Activated naive CD8-positive, alpha-beta T cell treated with anti-CD3 and anti-CD28 coated beads, Interleukin-2, amount 10 ng/mL, durations not matched to agents 7 days and 5 days (primary cell): ENCODE measurements at places on chromosomes 5 and 9.

DNA sequence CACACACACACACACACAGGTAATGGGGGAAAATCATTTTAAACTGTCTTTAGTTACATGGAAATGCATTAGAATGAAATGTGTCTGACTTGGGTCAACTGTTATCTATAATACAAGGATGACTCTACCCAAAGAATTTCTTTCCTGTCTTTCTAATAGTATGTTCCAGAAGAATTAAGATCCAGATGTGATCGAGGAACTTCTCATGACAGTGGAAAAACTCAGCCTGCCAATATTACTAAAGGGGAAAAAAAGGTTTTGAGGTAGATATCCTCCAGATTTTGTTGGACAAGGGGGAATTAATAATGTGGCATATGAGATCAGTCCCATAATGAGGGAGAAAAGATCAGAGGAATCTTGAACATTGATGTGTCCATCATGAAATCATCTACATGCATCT, 190.6 kb upstream of the MAP3K1 start:
- H3K27me3 ChIP-seq: peaks cover 8% of the 10 kb centered on the region
- H3K4me1 ChIP-seq: no peaks in the 10 kb centered on the region
- DNase-seq: no peak

GRCh38 chr9:72733895-72734294, 212.5 kb downstream of the TMC1 start:
- peaks cover 2% of the 10 kb centered on the region for H3K27me3 ChIP-seq
- H3K4me1 ChIP-seq: no peaks in the 10 kb centered on the region
- no peak overlapping the region for H3K27ac ChIP-seq
- no peak overlapping the region for H3K4me3 ChIP-seq

GRCh38 chr5:132622608-132623007, 35.4 kb upstream of the IL13 start:
- no peak for DNase-seq
- no peaks in the 10 kb centered on the region for H3K27me3 ChIP-seq
- no peak overlapping the region for H3K27ac ChIP-seq
- no peak overlapping the region for H3K4me3 ChIP-seq
- peaks cover 4% of the 10 kb centered on the region for H3K4me1 ChIP-seq

- H3K27me3 ChIP-seq: no peaks in the 10 kb centered on the region
- DNase-seq: no peak
- no peak overlapping the region for H3K27ac ChIP-seq
- no peaks in the 10 kb centered on the region for H3K36me3 ChIP-seq
- no peak overlapping the region for H3K4me3 ChIP-seq
- H3K4me1 ChIP-seq: peaks cover 2% of the 10 kb centered on the region
These were observed 21.4 kb upstream of the HMHB1 start for GRCh38 chr5:143790457-143791112.

DNA sequence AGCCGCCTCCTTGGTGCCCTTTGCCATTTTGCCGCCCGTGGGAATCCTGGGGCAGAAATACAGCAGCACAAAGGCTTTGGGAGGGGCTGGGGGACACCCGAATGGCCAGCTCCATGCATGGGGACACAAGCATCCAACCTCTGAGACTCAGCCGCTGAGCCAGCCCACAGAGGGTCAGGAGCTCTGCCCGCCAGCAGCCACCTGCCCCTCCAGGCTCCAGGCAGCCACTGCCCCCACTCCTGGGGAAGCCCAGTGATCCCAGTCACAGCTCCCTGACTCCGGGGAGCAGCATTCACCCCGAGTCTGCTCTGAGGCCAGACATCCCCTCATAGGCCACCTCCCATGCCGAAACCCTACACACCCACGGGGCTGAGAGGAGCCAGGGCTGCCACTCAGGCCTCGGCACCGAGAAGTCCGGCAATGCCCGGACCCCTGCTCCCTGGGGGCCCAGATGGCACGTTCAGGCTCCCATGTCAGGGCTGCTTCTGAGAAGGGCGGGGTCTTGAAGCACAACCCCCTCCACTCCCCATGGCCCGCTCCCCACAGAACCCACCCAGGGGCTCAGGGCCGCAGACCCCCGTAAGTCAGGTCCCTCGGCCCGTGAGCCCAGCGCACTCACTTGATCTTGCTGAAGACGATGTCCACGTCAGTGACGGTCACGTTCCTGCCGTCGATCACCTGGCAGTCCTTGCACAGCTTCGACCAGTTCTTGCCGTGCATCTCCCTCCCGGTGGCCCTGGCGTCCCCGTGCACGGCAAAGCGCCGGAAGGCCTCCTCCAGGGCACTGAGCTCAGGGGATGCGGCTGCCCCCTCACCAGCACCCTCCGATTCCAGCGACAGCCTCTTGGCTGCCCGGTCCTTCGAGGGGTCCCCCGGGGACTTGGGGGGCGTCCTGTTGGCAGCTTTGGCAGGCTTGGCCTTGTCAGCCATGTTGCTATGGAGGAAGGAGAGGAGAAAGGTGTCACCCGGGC, 15.7 kb downstream of the TPPP start:
- peaks cover 3% of the 10 kb centered on the region for H3K4me1 ChIP-seq
- DNase-seq: peak; percentile 30
- peaks cover 5% of the 10 kb centered on the region for H3K27me3 ChIP-seq
- no peak overlapping the region for H3K27ac ChIP-seq
- no peak overlapping the region for H3K4me3 ChIP-seq

DNA sequence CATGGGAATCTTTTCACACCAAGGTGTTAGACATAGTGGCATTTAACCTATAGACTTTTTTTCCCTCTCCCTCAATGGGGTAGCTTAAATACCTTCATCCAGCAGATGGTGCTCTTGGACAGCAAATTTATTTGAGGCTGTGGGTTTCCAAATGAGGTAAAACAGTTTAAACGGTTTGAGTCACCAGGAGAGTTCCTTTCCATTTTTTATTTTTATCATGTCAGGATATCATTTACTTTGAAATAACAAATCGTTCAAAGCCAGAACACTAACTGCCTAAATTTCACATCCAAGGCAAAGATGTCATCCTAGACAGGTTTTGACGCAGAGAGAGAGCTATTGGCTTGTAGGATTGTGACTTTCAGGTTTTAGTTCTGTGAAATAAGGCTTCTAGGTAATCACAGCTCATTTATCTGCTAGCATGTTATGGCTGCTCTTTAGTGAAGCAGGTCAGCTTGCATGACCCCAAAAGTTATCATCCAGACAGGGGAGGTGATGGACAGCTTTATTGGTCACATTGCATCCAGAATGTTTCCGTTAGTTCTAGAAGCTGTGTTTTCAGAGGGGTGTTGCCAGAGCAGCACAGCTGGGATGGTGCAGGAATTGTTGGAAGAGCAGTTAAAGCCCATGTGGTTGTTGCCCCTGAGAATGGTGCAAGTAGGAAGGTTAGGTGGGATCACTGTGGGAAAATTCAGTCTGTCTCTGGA, 69.8 kb downstream of the KDM4C start:
- no peaks in the 10 kb centered on the region for H3K27me3 ChIP-seq
- no peak for DNase-seq
- H3K4me1 ChIP-seq: peaks cover 8% of the 10 kb centered on the region
- H3K27ac ChIP-seq: no peak overlapping the region
- H3K4me3 ChIP-seq: no peak overlapping the region

DNA sequence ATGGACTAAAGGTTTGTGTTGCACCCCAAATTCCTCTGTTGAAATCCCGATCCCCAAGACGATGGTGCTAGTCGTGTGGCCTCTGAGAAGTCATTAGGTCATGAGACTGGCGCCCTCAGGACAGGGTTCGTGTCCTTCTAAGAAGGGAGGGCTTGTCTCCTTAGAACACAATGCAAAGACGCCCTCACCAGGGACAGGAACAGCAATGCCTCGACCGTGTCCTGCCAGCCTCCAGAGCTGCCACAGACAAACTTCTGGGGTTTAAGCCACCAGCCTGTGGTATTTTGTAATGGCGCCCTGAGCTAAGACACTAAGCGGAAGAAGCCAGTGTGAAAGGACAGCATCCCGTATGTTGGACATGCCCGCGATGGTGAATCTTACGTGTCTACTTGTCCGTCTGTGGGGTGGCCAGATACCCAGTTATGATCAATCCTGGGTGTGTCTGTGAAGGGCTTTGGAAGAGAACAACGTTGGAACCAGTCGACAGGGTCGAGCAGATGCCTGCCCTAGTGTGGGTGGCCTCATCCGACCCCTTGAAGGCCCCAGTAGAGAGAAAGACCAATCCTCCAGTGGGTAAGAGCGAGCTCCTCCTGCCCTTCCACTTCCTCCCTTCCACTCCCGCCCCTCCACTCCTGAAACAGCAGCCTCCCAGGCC, 279.2 kb upstream of the IRX2 start:
- H3K36me3 ChIP-seq: no peaks in the 10 kb centered on the region
- no peak overlapping the region for H3K27ac ChIP-seq
- H3K27me3 ChIP-seq: no peaks in the 10 kb centered on the region

GRCh38 chr9:124267271-124267807, 9.6 kb downstream of the NEK6 start:
- DNase-seq: no peak
- H3K36me3 ChIP-seq: no peaks in the 10 kb centered on the region
- H3K27ac ChIP-seq: no peak overlapping the region
- peaks cover 16% of the 10 kb centered on the region for H3K27me3 ChIP-seq
- peak overlapping the region; percentile 15 for H3K4me3 ChIP-seq
- H3K4me1 ChIP-seq: peaks cover 12% of the 10 kb centered on the region

DNA sequence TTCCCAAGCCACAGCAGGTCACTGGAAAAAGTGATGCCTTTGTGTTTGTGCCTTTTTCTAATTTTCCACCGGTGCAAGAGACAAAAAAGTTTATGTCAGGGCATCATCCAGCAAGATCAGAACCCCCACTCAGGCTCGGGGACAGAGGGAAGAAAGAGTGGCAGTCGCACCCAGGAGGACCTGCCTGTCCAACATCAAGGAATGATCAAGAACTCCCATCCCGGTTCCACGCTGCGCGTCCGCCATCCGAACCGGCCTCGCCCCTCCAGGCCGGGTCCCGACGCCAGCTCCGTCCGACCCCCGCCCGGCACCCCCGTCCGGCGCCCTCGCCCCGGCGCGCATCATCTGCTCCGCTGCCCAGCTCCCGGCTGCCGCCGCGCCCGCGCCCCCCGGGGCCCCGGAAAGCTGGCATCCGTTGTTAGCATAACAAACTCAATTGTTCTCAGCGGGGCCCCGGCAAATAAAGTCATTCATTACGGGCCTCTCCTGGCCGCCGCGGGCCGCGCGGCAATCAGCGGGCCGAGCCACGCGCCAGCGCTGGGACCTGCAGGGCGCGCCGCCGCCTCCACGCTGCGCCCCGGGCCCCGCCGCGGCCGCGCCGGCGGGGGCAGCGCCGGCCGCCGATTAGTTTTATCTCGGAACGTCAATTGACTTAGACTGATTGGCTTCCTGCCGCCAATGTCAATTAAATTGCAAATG, 48.1 kb downstream of the PAX5 start:
- H3K27me3 ChIP-seq: peaks cover 72% of the 10 kb centered on the region
- peaks cover 12% of the 10 kb centered on the region for H3K4me1 ChIP-seq
- peak; percentile 42 for DNase-seq
- H3K36me3 ChIP-seq: peaks cover 5% of the 10 kb centered on the region

GRCh38 chr5:26432386-26432785, 606.0 kb downstream of the CDH9 start:
- no peaks in the 10 kb centered on the region for H3K4me1 ChIP-seq
- DNase-seq: no peak
- H3K27me3 ChIP-seq: no peaks in the 10 kb centered on the region
- H3K27ac ChIP-seq: no peak overlapping the region

GRCh38 chr5:133259199-133259997, 207.6 kb downstream of the HSPA4 start:
- H3K36me3 ChIP-seq: no peaks in the 10 kb centered on the region
- peaks cover 14% of the 10 kb centered on the region for H3K4me1 ChIP-seq
- H3K4me3 ChIP-seq: no peak overlapping the region
- no peak overlapping the region for H3K27ac ChIP-seq

DNA sequence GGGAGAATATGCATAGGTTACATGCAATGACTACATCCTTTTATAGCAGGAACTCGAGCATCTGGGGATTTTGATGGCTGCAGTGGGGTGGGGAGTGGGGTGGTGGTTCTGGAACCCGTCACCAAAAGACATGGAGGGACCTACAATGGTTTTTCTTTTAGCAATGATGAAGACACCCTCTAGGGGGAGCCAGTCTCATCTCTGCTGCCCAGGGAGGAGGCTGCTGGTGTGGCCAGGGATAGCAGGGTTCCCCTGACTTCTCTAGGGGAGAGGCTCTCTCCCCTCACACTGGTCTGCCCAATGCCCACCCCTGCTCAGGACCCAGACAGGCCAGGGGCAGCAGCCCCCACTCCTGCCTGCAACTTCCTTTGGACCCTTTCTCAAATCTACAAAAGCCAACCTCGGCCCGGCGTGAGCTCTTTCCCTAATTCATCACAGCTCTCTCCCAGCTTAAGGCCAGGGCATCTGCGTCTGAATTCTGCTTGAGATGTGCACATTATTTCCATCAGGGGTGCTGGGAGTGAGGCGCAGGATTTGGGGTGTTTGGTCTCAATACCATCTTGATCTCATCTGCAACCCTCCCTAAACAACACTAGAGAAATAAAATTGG, 73.6 kb upstream of the RETREG1 start:
- H3K36me3 ChIP-seq: no peaks in the 10 kb centered on the region
- no peak overlapping the region for H3K27ac ChIP-seq
- no peak overlapping the region for H3K4me3 ChIP-seq
- no peak for DNase-seq
- H3K27me3 ChIP-seq: peaks cover 8% of the 10 kb centered on the region

GRCh38 chr5:73328640-73329039, 119.9 kb downstream of the FOXD1 start:
- H3K36me3 ChIP-seq: no peaks in the 10 kb centered on the region
- H3K4me1 ChIP-seq: no peaks in the 10 kb centered on the region
- H3K27ac ChIP-seq: no peak overlapping the region

DNA sequence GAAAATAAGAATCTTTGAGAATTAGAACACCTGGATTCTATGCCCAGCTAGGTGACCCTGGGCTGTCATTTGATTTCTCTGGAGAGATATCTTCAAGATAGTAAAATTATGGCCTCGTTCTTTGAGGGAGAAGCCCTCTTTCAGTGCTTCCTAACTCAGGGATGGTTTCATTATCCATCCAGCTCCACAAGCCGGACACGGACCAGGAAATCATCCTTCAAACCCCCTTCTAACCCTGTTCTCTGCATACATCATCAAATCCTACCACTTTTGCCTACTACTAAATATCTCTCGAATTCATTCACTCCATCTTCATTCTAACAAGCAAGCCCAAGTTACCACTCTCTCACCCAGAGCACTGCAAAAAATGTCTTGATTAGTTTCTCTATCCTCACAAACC, 57.2 kb downstream of the MAPKAP1 start:
- no peaks in the 10 kb centered on the region for H3K27me3 ChIP-seq
- peaks cover 31% of the 10 kb centered on the region for H3K36me3 ChIP-seq
- no peak overlapping the region for H3K27ac ChIP-seq
- DNase-seq: no peak
- peaks cover 34% of the 10 kb centered on the region for H3K4me1 ChIP-seq
- no peak overlapping the region for H3K4me3 ChIP-seq

- H3K27ac ChIP-seq: no peak overlapping the region
- H3K4me1 ChIP-seq: no peaks in the 10 kb centered on the region
- H3K4me3 ChIP-seq: no peak overlapping the region
- DNase-seq: no peak
- no peaks in the 10 kb centered on the region for H3K36me3 ChIP-seq
These were observed 32.8 kb upstream of the MED10 start for GRCh38 chr5:6411141-6411540.
